ENCODE measurements at places on chromosomes 4 and X.

GRCh38 chr4:39613093-39613656 lies 25.5 kb downstream of the SMIM14 start:
- DNase-seq = no peak

DNA sequence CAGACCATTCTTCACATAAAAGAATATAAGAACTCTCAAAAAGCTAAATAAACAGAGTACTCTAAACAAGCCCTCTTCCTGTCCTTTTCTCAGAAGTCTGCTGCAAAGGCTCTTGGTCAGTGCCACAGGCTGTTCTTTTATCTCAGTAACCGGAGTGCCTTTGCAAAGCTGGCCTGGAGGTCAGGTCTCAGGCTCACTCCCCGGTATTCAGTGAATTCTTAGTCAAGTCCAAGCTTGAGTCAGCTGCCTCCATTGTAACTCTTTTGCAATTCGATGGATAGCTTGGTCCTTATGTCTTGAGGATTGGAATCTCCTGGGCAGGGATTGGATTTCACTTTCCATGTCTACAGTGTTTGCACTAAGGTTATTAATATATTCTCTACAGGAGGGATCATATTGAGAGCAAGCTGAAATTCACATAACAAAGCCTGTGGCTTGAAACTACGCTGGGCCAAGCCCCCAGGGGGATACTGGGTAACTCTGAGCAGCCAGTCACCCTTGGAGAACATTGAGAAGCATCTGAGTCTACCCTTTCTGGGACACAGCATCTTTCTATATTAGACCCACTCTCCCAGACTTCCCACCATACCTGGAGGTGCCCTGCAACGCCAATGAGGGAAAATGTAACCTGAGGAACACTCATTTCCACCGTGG lies 10.0 kb upstream of the HS6ST2 start:
- no peak for DNase-seq

DNA sequence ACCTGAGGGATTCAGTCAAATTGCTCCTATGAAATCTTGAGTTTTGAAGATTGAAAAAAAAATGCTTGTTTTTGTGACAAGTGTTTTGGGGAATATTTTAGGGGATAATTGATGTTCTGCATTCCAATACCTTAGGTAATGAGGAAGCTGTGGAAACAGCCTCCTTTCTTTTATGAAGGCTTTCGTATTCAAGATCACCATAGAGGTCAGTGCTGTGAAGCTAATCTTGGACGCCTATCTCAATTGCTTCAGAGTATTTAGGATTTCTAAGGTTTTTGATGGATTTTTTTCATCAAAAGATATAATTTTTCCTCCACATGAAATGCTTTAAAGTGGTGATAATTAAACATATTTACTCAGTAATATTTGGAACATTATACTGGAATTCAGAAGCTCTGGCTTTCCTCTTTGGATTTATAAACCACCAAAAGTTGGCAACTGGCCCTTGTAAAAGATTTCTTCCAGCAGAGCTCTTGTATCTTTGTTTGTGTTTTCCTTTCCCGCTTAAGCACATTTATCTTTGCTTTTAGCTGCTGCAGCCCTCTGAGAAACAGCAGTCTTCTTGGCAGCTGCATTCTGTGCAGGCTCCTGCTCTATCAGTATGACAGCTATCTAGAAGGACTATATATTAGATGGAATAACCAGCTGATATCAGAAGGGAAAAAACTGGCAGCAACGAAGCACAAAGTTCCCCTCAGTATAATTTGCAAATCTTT lies 63.7 kb downstream of the HMGB2 start:
- no peak for DNase-seq

- DNase-seq = no peak
These were observed 1513.2 kb downstream of the ARAP2 start for GRCh38 chr4:34731070-34731469.

- no peak for DNase-seq
These were observed 119.2 kb downstream of the CORIN start for GRCh38 chr4:47718696-47719095.

DNA sequence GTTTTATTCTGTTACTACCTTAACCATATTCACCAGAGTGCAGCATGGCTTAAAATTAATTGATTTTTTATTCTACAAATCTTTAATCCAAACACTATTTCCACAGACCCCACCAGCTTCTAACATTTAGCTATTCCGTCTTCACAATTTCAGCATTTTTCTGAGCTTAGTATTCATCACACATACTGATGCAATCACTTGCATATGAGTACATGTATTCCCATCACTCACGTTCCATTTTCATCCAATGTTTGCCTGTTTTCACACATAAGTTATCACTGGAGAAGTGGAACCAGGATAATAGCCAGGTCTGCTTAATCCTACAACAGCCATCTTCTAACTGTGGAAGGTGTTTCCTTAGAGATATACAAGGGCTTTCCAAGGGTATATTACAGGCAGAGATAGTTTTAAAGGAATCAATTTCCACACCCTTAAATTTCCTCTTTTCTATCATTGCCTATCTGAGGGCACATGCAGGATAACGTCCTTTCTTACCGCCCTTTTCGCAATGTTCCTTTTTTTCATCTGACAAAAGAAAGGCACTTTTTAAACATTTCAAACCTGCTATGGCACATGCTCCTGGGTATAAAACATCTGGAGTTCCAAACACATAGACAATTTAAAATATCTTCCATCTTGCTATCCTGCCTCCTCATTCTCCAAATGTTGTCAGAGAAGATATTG lies 115.8 kb downstream of the CORIN start:
- DNase-seq = no peak

- no peak for DNase-seq
These were observed 26.0 kb downstream of the MANBA start for GRCh38 chr4:102734591-102735385.

GRCh38 chr4:110492522-110492921 lies 16.6 kb downstream of the ENPEP start:
- no peak for DNase-seq

DNA sequence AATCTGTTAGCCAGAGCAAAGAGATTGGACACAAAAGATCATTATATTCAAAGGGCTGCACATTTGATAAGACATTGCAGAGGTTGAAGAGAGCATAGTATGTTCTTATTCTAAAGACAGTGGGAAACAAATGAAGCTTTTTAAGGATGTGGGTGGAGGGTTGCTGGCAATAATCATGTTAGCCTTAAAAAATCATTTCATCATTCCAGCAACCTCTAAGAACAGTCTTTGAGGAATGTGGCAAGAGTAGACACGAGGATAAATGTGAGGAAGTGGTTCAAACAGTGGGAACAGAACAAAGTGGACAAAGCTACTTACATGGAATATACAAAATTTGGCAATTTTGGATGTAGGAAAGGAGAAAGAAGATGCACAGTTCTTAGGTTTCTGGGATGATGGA lies 167.3 kb upstream of the SPRY1 start:
- no peak for DNase-seq

DNA sequence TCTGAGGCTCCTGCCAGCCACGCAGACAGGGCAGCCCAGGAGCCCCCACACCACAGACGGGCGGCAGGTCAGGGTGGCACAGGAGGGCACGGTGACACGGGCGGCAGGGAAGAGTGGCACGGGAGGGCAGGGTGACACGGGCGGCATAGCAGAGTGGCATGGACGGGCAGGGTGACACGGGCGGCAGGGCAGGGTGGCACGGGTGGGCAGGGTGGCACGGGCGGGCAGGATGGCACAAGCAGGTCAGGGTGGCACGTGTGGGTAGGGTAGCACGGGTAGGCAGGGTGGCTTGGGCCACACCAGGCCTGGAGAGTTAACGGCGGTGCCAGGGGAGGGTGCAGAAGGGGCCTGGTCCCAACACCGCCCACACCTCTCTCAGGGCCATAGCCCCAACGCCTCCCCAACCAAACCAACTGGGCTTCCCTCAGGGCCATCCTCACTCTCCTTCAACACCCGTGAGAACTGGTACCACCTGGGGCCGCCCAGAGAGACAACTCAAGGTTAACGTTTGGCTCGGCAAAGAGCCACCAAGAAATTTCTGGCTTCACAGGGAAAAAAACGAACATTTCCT lies 3.4 kb downstream of the CTBP1 start:
- no peak for DNase-seq

DNA sequence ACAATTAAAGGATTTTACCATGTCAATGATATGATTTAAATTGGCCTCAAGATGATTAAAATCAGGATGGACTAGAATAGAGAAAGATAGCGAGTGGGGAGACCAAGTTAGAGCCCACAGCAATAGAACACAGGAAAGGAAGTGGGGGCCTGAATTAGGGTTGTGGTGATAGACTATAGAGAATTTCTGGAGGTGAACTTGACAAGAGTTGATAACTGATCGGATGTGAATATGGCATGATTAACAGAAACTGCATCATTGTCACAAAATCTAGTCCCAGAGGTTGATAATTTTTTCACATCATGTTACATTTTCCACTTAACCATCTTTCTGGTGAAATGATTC lies 26.3 kb upstream of the TRPC3 start:
- DNase-seq = no peak

- DNase-seq = no peak
These were observed 200.2 kb upstream of the FAM47A start for GRCh38 chrX:34332334-34332733.

GRCh38 chrX:98924511-98924910 lies 1485.6 kb downstream of the PCDH19 start:
- DNase-seq = no peak

- no peak for DNase-seq
These were observed 302.5 kb upstream of the UGT8 start for GRCh38 chr4:114296126-114296525.

- DNase-seq = no peak
These were observed 25.1 kb upstream of the APLN start for GRCh38 chrX:129679901-129680300.

GRCh38 chr4:114980932-114981708 lies 132.3 kb downstream of the NDST4 start:
- no peak for DNase-seq

DNA sequence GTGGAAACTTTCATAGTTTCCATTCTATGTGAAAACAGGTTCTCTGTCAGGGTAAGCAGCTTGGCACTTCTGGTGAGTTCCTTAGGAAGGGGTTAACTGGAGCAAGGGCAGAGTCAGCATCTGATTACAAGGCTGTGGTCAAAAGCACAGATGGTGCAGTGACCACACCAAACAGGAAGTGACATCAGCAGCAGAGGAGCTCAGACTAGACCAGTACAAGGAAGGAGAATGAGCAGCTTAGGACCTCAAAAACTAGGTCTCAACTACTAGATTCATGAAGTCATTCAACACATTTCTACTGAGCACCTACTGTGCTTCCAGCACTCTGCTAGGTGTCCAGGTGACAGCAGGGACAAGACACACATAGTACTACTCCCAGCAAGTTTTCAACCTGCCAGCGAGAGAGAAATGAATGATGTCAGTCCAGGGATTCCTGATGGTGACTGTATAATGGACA lies 130.2 kb downstream of the AMELX start:
- DNase-seq = no peak

GRCh38 chr4:168646001-168646768 lies 149.3 kb downstream of the PALLD start:
- no peak for DNase-seq

- DNase-seq = no peak
These were observed 107.7 kb downstream of the CAMK2D start for GRCh38 chr4:113653871-113654270.

GRCh38 chr4:125325733-125326132 lies 11.0 kb downstream of the FAT4 start:
- no peak for DNase-seq

DNA sequence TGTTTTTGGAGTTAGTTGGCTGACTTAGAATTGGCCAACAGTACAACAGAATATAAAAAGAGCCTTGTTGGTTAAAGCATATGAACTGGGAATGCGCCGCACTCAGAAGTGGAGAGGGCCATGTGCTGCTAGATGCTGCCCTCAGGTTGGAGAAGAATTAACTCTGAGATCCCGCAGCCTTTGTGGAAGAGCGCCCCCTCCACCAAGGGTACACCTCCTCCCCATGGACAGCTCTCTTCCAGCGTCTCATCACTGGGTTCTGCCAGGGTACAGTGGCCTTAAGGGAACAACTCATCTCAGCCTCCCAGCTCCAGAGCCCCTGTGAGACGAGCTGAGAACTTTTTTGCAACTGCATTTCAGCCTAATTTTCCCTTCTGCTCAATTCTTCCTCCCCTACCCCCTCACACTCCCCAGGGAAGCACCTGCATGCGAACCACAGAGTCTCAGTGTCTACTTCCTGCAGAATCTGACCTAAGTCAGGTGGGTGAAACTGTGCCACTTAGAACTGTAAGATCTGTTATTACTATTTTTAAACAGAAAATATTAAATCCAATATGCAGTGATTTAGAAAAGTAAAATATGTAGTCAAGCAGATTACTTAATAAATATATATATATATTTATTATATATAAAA lies 380.6 kb downstream of the RAB28 start:
- no peak for DNase-seq

DNA sequence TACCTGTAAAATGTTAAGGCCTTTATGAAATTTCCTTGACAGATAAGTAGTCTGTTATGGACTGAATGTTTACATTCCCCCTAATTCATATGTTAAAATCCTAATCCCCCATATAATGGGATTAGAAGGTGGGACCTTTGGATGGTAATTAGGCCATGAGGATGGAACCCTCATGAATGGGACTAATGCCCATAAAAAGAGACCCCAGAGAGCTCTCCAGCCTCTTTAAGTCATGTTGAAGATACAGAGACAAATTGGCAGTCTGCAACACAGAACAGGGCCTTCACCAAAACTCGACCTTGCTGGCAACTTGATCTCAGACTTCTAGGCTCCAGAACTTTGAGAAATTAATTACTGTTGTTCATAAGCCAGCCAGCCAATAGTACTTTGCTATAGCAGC lies 1344.5 kb upstream of the PCDH7 start:
- no peak for DNase-seq

DNA sequence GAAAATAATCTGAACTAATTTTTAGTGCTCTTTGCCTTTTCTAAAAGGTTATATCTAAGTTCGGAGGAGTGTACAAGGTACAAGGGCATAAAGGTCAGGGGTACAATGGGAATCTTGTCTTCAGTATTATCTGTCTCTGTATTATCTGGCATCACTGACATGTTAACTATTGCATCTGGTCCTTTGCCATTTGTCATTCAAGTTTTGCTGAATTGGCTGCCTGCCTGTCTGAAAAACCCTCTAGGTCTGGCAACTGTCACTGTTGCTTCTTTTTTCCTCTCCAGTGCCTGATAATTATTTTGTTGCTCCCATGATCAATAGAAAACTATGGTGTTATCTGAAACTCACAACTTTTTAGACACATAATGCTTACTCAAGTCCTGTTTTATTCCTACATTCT lies 112.5 kb upstream of the STK26 start:
- no peak for DNase-seq

DNA sequence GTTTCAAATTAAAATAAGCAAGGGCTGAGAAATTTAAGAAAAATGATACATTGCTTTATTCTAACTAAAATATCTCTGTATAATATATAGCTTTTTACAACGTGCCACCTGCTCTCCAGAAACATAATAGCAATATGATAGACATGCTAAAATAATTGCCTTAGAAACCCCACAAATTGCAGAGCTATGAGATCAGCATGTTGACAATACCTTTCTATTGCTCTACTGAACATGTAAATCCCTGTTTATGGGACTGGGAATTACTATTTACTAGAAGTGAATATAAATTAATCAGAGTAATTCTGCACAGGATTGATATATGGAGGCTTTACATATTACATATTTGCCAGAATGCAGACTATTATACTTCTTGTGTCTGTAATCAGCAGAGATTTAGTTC lies 1831.1 kb upstream of the IGFBP7 start:
- no peak for DNase-seq

GRCh38 chr4:84691170-84691691 lies 108.3 kb downstream of the CDS1 start:
- DNase-seq = peak; percentile 75

Data from AG09309 (cell line).